ENCODE measurements at places on chromosomes 5 and 9.

- DNase-seq: no peak
Measured at GRCh38 chr5:139283252-139284166, 10.0 kb upstream of the MATR3 start.

GRCh38 chr5:6752782-6753181 lies 39.5 kb downstream of the TENT4A start:
- DNase-seq: no peak

DNA sequence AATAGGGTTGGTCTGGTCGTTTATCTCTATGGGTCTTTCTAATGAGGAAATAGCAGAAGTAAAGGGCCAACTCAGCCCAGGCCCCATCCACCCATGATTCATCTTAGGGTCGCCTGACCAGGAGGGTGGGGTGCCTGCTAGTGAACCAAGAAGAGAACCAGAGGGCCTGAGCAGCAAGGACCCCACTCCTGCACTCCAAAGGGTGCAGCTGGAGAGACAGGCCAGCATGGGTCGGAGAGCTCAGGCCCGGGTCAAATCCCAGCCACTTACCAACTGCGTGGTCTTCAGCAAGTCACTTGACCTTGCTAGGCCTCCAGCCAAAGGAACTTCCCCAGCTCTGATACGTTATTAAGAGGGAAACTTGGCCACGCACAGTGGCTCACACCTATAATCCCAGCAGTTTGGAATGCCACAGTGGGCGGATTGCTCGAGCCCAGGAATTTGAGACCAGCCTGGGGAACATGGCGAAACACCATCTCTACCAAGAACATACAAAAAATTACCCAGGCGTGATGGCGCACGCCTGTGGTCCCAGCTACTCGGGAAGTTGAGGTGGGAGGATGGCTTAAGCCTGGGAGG lies 4.3 kb downstream of the BBLN start:
- no peak for DNase-seq

GRCh38 chr9:33719581-33720374 lies 75.6 kb upstream of the PRSS3 start:
- DNase-seq: no peak

- DNase-seq: no peak
Measured at GRCh38 chr5:157952374-157952685, 93.4 kb upstream of the CLINT1 start.

- no peak for DNase-seq
Measured at GRCh38 chr9:99823681-99824377, 2.1 kb downstream of the NR4A3 start.

DNA sequence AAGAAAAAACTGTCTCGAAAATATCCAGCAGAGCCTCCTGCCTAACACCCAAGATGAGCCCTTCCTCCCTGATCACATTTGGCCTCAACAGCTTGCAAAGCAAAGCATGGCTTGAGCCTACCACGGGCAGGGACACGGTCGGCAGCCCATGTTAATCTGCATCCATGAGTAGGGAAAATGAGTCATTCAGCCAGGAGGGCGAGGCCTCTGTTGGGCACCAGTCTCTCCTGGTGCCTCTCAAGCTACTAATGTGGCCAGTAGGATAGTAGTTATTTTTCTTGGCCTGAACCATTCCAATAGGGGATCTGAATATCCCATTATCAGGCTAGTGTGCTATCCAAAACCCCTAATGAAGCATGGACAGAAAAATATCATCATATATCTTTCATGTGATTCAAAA lies 43.0 kb upstream of the SHB start:
- DNase-seq: no peak

Measured in GM18507 (cell line).